Frontal cortex (tissue), 4 donors: ENCODE measurements at places on chromosomes 6 and 20.

GRCh38 chr20:35828916-35829315 is 57.1 kb downstream of the PHF20 start:
- DNase-seq = no peak

GRCh38 chr6:46347669-46348068 is 143.6 kb downstream of the RCAN2 start:
- DNase-seq = no peak

DNA sequence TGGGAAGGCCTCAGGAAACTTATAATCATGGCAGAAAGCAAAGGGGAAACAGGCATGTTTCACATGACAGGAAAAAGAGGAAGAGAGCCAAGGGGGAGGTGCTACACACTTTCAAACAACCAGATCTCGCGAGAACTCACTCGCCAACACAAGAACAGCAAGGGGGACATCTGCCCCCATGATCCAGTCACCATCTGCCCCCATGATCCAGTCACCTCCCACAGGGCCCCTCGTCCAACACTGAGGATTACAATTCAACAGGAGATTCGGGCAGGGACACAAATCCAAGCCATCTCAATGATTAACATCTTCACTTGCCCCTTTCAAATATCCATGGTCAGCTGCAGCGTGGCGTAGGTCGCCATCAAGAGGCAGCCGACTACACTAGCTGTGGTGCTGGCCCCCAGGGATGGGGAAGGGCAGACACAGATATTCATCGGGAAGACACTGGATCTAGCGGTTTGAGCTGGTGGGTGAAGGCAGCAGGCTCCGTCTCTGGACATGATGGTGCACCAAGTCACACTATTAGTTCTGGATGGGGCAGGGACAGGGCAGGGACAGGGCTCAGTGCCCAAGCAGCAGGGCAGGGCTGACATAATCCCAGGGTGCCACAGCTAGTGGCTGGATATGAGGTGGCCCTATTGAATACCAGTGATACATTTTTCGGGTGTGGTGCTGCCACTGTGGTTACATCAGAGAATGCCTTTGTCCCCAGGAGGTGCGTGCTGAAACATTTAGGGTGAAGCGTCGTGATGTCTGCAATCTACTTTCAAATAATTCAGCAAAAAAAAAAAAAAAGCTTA is 31.6 kb downstream of the TUBB2B start:
- DNase-seq = no peak

GRCh38 chr6:141267420-141267819 is 865.3 kb upstream of the GJE1 start:
- DNase-seq = no peak
